NCI-H460 (cell line): ENCODE measurements at places on chromosomes 6 and 20. TPM values are rescaled to one million over a fixed set of nuclear protein-coding genes. Genes with fewer than 3 reads are reported as not detected.

- no peak for DNase-seq
These were observed 344.5 kb downstream of the KIF16B start for GRCh38 chr20:16228722-16229121.

Gene EFCAB8
- not detected in 2 replicates for total RNA-seq

GRCh38 chr6:71375676-71376075, 87.1 kb downstream of the OGFRL1 start:
- no peak for DNase-seq

- DNase-seq = no peak
These were observed at the start of gene BPIFB2 for GRCh38 chr20:33007376-33008335. BPIFB2 (plus strand) TSS chr20:33007704; CDS start chr20:33008575, 871 bp downstream.

DNA sequence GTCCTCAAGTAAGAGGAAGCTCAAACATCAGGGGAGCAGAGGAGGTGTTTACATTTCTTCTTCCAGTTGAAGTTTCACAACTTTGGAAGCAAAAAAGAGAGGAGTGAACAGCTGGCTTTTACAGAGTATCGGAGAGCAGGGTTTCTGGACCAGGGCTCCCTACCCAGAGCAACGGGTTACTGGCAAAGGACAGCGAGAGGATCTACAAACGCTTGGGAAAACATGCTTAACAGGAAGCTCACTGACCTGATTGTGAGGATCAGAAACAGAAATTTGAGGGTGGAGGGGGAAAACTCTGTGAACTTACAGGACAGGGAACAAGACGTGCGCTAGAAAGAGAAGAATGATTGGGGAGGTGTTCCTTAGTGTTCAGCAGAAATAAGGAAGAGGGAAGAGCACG, 85.7 kb upstream of the TAB2 start:
- DNase-seq = no peak

DNA sequence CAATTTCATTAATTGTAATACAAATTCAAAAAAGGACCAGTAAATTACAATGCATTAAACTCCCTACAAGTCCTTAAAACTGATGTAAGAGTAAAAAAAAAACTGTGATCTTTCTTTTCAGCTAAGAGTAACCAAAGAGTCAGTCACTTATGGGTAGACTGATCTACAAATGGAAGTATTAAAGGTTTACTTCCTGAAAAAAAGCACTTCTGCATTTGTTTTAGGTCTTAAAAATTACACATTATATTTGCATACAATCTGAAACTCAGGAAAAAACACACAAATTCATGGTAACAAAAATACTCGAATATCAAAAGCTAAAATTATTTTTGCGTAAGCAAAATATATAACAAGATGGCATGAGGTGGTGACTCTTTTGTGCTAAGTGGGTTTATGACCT, 23.5 kb downstream of the USP49 start:
- DNase-seq = no peak

DNA sequence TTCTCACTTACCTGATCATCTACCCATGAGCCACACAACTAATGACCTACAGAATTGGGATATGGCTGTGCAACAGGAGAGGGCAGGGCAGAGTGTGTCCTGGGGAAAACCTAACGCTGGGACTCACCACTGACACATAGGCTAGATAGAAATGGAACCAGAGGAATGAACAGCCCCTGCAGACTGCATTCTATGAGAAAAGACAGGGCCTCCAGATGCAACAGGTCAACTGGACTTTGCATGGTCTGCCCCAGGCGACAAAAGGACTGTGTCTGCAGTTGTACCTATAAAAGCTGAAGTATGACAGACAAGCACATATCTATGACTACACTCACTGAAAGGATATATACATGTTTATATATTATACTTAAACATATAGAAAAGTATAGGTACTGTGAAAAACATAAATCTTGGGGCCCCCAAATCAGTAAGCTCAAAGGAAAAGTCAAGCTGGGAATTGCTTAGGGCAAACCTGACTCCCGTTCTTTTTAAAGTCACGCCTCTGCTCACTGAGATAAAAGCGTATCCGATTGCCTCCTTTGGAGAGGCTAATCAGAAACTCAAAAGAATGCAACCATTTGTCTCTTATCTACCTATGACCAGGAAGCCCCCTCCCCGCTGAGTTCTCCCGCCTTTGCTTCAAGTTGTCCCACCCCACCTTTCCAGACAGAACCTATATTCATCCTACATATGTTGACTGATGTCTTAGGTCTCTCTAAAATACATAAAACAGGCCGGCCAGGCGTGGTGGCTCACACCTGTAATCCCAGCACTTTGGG, 68.5 kb downstream of the EPB41L2 start:
- DNase-seq = no peak

DNA sequence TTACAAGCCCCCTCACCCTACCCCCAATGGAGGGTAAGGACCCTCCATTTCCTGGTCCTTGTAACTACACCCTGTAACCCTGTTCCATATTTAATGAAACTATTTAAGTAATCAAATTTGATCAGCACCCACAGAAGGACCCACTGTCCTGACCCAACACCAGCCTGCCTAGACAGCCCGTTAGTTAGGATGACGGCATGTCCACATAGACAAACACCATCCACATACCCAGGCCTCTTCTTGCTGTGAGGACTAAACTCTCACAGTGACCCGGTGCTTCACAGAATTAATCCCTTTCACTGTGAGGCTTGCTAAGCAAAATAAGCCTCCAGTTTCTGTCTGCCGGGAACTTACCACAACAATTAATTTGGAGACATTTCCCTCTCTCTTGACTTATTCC, 32.8 kb upstream of the FOXQ1 start:
- no peak for DNase-seq

Gene BANF2
- total RNA-seq = not detected in 2 replicates

DNA sequence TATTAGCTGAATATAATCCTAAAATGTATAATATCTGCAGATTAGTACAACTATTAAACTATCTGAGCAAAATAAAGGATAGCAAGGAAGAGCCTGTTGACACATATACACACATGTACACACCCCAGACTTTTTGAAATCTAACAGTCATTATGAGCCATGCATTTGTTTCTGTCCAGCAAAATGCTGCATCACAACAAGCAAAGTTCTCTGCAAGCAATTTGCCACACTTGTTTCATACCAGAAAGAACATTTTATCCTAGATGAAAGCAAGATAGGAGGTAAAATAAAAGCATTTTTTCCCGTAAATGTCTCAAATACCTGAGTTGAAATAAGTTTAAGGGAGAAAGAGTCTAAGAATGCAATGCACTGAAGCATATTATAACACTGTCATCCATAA, 145.2 kb downstream of the COL21A1 start:
- no peak for DNase-seq

- no peak for DNase-seq
These were observed 16.9 kb downstream of the LAMA5 start for GRCh38 chr20:62350098-62350628.

DNA sequence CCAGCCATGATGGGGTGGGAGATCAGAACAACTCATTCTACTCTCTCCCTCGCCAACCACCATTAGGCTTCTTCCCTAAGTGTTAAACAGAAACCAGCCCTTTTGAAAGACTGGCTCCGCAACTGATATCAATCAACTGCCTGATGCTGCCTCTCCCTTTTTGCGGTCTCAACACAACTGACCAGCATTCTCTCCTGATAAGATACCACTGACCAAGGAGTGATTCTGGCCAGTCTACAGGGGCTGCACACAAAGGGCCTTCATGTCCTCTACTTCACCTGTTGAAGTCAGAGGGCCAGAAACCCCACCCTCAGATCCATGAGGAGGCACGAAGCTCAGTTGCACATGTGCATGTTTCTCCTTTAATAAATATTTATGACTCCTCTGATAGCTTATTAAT, 145.1 kb downstream of the CD24 start:
- DNase-seq = no peak

- no peak for DNase-seq
These were observed 120.4 kb downstream of the RNF144B start for GRCh38 chr6:18507561-18507960.

DNA sequence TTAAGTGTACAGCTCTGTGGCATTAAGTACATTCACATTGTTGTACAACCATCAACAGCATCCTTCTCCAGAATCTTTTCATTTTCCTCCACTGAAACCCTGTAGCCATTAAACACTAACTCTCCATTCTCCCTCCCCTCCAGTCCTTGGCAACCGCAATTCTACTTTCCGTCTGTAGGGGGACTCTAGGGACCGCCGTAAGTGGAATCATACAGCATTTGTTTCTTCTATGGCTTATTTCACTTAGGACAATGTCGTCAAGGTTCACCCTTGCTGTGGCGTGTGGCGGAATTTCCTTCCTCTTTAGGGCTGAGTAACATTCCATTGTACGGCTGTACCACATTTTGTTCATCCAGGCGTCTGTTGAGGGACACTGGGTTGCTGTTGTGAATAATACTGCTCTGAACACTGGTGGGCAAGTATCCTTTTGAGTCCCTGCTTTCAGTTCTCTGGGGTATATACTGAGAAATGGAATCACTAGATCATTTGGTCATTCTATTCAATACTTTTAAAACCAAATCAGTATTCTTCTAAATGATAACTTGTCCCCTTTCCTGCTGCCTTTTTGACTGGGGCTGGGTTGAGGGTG, 50.7 kb downstream of the PPP1R3G start:
- DNase-seq = peak; percentile 42

GRCh38 chr6:159217595-159218275, 48.5 kb downstream of the FNDC1 start:
- DNase-seq = peak; percentile 34

DNA sequence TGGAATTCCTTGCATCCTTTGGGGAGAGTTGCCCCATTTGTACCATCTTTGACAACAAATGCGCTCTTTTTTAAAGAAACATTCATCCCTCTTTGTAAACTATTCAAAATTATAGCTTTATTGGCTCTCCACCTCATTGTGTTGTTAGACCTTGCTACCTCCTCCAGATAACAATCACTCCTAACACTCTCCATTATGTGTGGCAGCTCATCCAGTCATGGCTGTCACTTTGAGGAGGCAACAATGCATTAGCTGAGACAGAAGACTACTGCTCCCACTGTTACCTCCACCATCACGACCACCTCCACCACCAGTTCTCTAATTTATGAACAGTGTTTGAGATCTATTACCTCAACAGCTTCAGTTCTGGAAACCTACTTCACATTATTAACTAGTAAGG, 339.1 kb downstream of the FRK start:
- DNase-seq = no peak

DNA sequence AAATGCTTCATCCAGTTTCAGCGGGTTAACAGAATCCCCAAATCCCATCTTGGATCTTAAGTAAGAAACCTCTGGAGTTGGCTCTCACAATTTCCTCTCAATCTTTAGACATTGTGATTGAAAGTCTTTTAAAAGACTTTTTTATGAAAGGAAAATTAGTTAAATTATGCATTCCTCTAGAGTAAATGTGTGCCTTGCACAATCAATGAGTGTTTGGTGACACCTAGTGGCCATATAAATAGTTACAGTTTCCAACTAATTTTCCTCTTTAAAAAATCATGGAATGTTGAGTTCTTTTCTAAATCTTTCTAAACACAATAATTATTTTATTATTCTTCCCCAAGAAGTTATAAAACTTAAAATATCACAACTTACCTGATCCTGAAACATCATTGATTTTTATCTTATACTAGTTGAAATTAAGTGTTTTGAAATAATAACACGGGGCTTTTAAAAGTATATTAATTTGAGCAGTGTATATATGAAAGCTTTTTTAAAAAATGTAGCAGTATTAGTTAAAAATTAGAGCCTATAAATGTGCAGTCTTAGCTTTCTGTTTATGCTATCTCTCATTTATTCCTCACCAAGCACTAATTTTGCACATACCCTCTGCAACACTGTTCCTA, 66.4 kb downstream of the PKHD1 start:
- DNase-seq = peak; percentile 25

Gene HLA-DOA
- not detected in 2 replicates for total RNA-seq

DNA sequence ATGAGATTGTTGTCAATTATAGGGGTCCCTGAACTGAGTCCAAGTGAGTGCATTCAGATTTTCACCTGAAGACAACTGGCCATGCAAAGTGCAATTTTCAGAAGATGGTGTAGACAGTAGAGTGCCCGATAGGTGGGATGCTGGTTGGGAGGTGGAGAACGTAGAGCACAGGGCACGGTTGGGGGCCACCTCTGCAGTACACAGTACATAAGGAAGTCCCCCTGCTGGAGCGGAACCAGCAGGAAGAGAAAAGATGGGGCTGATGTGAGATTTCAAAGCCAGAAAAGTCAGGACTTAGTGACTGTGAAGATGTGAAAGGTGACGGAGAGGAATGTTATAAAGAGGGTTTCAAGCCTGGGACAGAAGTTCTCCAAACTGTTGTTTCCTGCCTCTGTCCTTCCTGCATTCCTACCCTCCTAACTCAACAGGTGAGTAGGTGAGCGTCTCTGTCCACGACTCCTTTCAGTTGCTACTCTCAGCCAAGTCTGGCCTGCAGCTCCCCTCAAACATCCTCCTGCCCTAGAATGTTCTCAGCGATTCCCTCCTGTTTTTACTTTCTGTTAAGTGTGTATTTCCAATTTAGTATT, 330.8 kb downstream of the PRL start:
- DNase-seq = no peak

DNA sequence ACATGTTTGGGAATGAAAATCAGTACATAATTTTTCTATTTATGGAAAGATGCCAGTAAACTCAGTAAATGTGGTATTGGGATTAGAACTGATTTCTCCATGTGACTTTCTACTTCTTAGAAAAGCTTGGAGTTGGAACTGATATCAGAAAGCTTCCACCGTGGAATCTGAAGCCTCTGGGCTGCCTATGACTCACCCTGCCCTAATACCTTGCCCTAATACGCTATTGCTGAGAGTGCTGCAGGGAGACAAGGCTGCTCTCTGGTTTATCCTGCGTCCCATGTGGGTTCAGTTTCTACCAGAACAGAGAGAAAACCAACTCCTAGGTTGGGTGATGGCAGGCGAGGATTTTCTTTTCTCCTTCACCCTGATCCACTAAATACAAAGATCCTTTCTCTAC, 3.3 kb upstream of the STMND1 start:
- DNase-seq = no peak

Gene LBP
- total RNA-seq = not detected in 2 replicates

DNA sequence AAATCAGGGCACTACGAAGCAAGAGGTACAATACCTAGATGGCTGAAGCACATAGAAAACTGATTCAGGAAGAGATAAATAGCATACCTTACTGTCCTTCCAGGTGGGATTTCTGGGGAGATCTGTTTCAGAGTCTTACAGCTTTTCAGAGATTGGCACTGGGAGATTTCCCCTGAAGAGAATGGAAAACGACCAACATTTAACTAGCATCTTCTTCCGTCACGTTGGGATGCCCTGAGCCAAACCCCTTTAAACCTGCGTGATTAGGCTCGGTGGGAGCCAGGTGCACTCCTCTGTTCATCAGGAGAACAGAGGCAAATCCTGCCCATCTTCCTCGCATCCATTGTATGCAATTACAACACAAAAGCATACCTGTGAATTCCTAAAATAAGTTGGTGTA, 614.5 kb downstream of the HDGFL1 start:
- DNase-seq = no peak

GRCh38 chr6:81051952-81052351, 700.5 kb downstream of the TENT5A start:
- DNase-seq = no peak

DNA sequence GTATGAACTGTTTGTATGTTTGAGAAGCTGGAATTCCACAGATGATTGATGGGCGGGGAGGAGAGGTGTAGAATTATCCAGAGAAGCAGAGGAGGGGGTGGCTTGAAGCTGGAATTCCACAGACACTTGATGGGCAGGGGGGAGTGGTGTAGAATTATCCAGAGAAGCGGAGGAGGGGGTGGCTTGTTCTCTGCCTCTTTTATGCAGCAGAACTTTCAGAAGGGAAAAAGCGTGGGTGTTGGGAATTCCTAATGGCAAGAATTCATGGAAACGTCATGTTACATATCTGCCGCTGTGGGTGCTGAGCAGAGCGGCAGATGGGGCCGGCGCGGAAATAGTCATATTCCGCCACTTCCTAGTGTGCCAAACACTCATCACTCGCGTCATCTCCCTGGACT, 167.9 kb upstream of the KCNG1 start:
- no peak for DNase-seq
